ENCODE measurements at places on chromosomes 6 and 20.

DNA sequence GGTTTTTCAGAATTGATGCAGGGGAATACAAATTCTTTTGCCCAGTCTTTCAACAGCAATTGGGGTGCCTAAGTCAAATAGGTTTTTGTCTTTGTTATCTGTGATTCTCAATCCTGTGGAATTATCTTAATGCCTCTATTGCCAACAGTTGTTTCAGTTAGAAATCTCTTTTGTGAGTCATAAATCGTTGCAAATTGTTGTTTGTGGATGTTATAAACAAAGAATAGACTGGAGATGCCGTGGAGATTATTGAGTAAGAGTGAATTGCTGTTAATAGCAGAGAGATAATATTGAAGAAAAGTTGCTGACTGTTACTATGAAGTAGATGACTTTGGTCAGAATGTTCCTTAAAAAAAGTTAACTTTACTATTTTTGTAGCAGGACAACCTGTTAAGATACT, 63.7 kb upstream of the POPDC3 start:
- DNase-seq: no peak

GRCh38 chr6:132114201-132114825, 163.1 kb upstream of the CCN2 start:
- no peak for DNase-seq

DNA sequence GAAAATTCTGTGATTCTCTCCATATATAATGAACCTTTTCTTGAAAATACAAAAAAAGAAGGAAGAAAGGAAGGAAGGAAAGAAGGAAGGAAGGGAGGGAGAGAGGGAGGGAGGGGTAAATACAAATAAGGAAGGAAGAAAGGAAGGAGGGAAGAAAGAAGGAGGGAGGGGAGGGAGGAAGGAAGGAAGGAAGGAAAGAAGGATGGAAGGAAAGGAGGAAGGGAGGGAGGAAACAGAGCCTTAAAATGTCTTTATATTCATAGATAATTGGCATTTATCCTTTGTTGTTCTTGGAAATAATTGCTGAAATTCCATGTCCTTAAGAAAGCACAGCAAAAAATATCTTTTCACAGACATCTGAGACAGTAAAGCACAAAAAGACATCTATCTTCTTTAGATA, 40.3 kb downstream of the SAMD3 start:
- DNase-seq: no peak

DNA sequence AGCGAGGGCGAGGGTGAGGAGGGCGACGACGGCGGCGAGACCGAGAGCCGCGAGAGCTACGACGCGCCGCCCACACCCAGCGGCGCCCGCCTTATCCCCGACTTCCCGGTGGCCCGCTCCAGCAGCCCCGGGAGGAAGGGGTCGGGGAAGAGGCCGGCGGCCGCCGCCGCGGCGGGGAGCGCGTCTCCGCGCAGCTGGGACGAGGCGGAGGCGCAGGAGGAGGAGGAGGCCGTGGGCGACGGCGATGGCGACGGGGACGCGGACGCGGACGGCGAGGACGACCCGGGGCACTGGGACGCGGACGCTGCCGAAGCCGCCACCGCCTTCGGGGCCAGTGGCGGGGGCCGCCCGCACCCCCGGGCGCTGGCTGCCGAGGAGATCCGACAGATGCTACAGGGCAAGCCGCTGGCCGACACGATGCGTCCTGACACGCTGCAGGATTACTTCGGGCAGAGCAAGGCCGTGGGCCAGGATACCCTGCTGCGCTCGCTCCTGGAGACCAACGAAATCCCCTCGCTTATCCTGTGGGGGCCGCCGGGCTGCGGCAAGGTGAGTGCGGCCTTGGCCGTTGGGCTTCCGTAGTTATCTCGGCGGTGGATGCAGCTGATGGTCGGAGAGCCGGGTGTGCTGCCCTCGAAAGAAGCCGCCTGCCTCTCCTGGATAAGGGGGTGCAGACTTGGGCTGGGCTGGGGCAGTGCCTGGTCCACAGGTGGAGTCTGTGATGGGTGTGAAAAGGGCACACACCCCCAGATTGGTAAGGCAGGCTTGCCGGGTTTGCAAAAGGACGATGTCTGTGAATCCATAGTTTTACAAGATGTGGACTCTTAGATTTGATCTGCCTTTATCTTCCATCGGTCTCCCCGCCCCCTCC, 938 bp downstream of the WRNIP1 start:
- peak; percentile 54 for DNase-seq

DNA sequence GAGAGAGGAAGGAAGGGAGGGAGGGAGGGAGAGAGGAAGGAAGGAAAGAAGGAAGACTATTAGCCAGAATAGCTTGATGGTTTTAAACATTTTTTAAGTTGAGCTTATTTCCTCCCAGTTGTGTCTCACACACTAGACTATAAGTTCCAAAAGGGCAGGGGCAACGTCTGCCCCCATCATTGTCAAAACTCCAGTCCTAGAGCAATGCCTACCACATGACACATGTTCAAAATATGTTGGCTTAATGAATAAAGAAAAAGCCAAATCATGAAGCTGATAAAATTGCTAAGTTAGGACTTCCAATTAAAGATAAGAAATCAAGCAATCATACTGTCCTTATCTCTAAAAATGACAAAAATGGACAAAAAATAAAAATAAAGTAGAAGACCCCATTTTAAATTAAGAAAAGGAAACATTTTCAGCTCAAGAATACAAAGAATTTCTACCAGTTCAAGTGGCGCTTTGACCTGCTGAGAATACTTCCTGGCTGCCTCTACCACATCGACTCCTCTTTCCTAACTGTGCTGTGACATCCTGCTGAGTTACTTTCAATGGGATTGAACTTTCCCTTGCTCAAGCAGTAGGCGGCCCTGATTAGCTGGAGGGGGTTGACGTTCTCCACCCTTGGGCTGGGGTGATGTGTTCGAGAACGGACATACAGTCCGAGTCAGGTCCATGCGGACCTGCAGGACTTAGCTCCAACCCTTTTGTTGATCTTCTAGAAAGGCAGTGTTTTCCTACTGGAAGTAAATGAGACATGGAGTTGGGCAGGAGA, 283.9 kb upstream of the FOXQ1 start:
- no peak for DNase-seq

DNA sequence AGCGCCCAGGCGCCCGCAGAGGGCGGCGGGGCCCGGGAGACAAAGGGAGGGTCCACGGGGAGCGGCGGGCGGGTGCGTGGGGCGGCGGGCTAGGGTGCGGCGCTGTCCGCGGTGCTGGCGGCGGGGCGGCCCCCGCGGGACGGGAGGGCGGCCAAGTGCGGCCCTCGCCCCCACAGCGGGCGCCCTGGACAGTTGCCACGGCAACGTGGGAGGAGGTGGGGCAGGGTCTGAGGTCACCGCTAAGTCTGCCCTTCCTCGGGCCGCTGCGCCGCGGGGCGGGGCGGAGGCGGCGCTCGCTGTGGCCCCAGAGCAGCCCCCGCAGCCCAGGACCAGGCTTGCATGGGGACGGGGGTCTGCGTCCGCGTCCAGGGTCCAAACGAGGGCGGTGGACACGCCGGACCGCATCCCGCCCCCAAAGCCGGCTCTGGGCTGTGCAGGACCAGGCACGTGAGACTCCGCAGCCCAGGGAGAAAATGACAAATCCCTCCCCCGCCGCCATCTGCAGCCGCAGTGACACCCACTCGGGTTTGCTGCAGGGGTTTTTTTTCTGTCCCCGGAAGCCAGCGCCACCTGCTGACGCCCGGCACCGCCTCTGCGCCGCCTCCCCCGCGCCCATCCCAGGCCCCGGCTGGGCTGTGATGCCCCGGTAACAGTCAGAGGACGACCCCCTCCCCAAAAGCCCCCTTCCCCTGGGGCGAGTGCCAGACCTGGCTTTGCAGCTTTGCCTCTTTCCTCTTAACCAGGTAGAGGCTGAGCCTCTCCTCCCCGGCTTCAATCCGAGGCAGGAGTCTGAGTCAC, 36.8 kb downstream of the YTHDF1 start:
- DNase-seq: no peak

Measured in skin of body (tissue), 3 donors.